ENCODE measurements at places on chromosomes 6 and 20. TPM values are rescaled to one million over a fixed set of nuclear protein-coding genes. Genes with fewer than 3 reads are reported as not detected.
A peak's percentile ranks its signal among the peaks of the same experiment; 100 is the strongest.

CD24 gene
- total RNA-seq, result 13.3 TPM

DNA sequence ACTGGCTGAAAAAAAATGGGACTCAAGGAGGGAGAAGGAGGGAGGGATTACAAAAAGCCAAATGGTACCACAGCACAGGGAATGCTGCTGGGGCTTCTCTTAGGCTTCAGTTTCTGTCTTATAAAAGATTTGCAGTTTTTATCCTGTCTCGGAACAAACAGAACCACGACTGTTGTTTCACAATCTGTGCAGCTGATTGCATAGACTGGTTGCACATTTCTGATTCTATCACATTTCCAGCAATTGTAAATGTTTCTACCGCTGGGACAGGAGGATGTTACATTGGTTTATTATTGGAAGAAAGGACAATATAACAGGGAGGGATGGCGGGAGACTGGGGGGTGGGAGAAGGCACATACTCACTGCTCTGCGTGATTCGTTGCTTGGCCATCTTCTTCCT is 73.5 kb upstream of the ARID1B start:
- H3K4me1 ChIP-seq, result no peaks in the 10 kb centered on the region
- no peak for DNase-seq
- H3K27ac ChIP-seq, result no peak overlapping the region
- H3K36me3 ChIP-seq, result no peaks in the 10 kb centered on the region

- no peak overlapping the region for H3K27ac ChIP-seq
- no peaks in the 10 kb centered on the region for H3K4me1 ChIP-seq
- no peaks in the 10 kb centered on the region for H3K27me3 ChIP-seq
- no peak overlapping the region for H3K4me3 ChIP-seq
- DNase-seq, result no peak
- H3K36me3 ChIP-seq, result no peaks in the 10 kb centered on the region
These were observed 67.5 kb downstream of the FARS2 start for GRCh38 chr6:5328800-5329199.

DNA sequence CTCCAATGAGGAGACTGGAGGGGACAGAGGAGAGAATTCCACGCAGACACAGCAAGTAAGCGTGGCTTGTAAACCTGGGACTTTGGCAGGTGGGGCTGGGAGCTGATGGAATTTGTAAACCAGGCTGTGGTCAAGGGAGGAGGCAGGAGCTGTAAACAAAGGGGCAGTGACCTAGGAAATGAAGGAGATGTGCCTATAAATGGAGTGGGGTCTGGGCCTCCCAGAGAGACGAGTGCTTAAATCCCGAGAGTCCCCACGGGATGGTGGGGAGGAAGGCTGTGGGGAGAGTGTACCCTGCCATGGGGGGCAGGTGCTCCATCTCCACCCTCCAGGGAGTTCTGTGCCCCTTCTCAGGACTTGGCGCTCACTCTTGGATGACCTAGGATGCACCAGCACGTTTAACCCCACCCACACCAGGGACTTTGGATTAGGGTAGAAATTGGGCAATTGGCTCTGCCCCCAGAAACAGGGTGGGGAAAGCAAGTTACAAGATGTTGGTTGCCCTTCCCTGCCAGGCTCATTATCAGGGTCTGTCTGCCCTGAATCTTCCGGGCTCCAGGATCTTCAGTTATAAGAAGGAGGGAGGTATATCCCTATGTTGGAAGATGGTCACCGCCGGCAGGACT is 4.0 kb upstream of the DHX16 start:
- H3K4me3 ChIP-seq, result no peak overlapping the region
- H3K4me1 ChIP-seq, result peaks cover 36% of the 10 kb centered on the region
- no peak overlapping the region for H3K27ac ChIP-seq

GRCh38 chr6:44951253-44951747 is 376.8 kb upstream of the RUNX2 start:
- no peaks in the 10 kb centered on the region for H3K27me3 ChIP-seq
- peaks cover 4% of the 10 kb centered on the region for H3K4me1 ChIP-seq
- no peaks in the 10 kb centered on the region for H3K36me3 ChIP-seq
- H3K4me3 ChIP-seq, result no peak overlapping the region

DNA sequence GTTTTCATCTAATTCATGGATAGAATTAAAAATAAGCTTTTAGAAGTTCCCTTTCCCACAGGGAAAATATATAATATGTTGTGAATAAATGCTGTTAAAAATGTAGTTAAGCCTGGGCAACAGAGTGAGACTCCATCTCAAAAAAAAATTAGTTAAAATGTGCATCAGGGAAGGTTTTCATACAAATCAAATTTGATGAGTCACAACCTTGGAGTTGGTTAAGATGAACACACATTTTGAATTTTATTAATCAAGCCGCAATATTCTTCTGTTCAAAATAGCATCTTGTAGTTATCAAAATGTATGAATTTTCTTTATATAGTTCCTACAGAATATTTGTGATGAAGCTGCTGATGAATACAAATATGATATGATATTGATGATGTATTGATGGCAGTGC is 30.9 kb upstream of the SERPINB9 start:
- H3K27ac ChIP-seq, result no peak overlapping the region
- H3K36me3 ChIP-seq, result no peaks in the 10 kb centered on the region
- DNase-seq, result no peak

NFS1 gene
- 13.2 TPM for total RNA-seq

GRCh38 chr6:164098857-164099267 is 684.3 kb downstream of the QKI start:
- H3K4me3 ChIP-seq, result no peak overlapping the region
- no peaks in the 10 kb centered on the region for H3K27me3 ChIP-seq
- DNase-seq, result no peak
- H3K4me1 ChIP-seq, result no peaks in the 10 kb centered on the region

DNA sequence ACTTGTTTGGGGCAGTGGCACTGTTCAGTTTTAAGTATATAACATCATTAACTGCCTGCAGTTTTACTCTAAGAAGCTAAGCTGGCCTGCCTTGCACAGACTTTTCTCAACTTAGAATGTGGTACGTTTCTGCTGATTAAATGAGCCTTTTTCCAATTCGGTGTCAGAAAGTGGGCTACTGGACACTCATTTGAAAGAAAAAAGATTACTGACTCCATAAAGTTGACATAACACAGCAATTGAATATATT is 2.1 kb downstream of the ZMYND8 start:
- peaks cover 79% of the 10 kb centered on the region for H3K4me1 ChIP-seq
- H3K27me3 ChIP-seq, result no peaks in the 10 kb centered on the region
- no peak for DNase-seq
- H3K27ac ChIP-seq, result peak overlapping the region; percentile 81
- peak overlapping the region; percentile 57 for H3K4me3 ChIP-seq

- no peaks in the 10 kb centered on the region for H3K4me1 ChIP-seq
- no peaks in the 10 kb centered on the region for H3K27me3 ChIP-seq
- no peak for DNase-seq
- H3K4me3 ChIP-seq, result no peak overlapping the region
- no peak overlapping the region for H3K27ac ChIP-seq
- H3K36me3 ChIP-seq, result no peaks in the 10 kb centered on the region
These were observed 78.6 kb downstream of the INSM1 start for GRCh38 chr20:20446425-20447015.

- DNase-seq, result no peak
- H3K4me3 ChIP-seq, result no peak overlapping the region
- no peaks in the 10 kb centered on the region for H3K4me1 ChIP-seq
- H3K27ac ChIP-seq, result no peak overlapping the region
- no peaks in the 10 kb centered on the region for H3K36me3 ChIP-seq
These were observed 10.3 kb downstream of the SLC22A3 start for GRCh38 chr6:160358225-160359119.

- H3K4me1 ChIP-seq, result peaks cover 24% of the 10 kb centered on the region
- H3K36me3 ChIP-seq, result no peaks in the 10 kb centered on the region
- no peaks in the 10 kb centered on the region for H3K27me3 ChIP-seq
- DNase-seq, result no peak
- H3K27ac ChIP-seq, result peak overlapping the region; percentile 75
These were observed 15.7 kb upstream of the CST7 start for GRCh38 chr20:24933266-24933908.

- H3K27me3 ChIP-seq, result no peaks in the 10 kb centered on the region
- H3K36me3 ChIP-seq, result no peaks in the 10 kb centered on the region
- no peak for DNase-seq
These were observed 21.7 kb upstream of the TGM2 start for GRCh38 chr20:38186788-38187221.

DNA sequence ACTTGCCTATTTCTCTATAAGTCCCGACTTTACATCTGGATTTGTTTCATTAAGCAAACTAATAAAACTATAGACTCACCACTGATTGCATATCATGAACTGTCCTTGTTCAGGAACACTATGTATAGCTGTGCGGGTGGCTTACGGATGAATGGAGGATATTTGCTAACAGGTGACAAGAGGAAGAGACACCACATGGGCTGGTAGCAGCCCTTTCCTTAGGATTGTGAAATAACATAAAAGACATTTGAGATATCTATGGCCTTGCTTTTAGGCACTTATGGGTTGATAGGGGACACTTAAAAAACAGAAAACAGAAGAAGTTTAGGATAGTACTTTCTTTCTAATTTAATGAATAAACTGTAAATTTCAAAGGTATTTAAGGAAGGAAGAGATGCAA is 5.0 kb upstream of the CAP2 start:
- no peak for DNase-seq
- no peak overlapping the region for H3K27ac ChIP-seq
- H3K4me3 ChIP-seq, result no peak overlapping the region
- no peaks in the 10 kb centered on the region for H3K4me1 ChIP-seq

SRMS gene
- 0.05 TPM for total RNA-seq

INSM1 gene
- total RNA-seq, result 4.4 TPM

DNA sequence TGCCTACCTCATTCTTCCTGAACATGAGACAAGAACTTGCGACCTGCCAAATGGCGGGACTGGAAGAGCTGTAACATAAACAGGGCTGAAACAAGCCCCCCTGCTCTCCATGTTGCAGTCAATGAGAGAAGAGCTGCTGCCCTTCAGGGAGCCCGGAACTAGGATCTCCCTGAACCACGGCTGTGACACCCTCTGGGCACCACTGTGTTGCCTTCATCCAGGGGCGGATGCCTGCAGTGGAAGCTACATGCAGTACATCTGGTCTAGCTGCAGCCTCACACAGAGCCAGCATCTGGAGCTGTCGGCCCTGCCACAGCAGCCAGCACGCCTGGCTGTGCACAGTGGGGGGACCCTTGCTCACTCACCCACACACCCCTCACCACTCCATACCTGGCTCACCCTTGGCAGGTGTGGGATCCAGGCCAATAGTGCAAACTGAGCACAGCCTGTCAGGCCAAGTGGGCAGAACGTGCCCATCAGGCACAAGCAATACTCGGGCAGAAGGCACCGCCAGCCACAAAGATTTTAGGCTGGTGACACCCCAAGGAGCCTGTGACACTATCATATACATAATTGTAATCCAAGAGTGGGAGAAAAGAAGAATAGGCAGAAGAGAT is 451.3 kb downstream of the HTR1B start:
- no peaks in the 10 kb centered on the region for H3K4me1 ChIP-seq
- no peaks in the 10 kb centered on the region for H3K27me3 ChIP-seq
- no peak overlapping the region for H3K4me3 ChIP-seq
- no peaks in the 10 kb centered on the region for H3K36me3 ChIP-seq

GRCh38 chr6:109794201-109794923 is 103.3 kb downstream of the FIG4 start:
- peaks cover 6% of the 10 kb centered on the region for H3K4me1 ChIP-seq
- no peaks in the 10 kb centered on the region for H3K27me3 ChIP-seq
- H3K27ac ChIP-seq, result no peak overlapping the region
- no peak overlapping the region for H3K4me3 ChIP-seq

- H3K27ac ChIP-seq, result no peak overlapping the region
- H3K27me3 ChIP-seq, result no peaks in the 10 kb centered on the region
- H3K36me3 ChIP-seq, result peaks cover 6% of the 10 kb centered on the region
- no peak for DNase-seq
These were observed 491.1 kb downstream of the UTRN start for GRCh38 chr6:144776031-144776819.

OPRL1 gene
- 1.4 TPM for total RNA-seq

DNA sequence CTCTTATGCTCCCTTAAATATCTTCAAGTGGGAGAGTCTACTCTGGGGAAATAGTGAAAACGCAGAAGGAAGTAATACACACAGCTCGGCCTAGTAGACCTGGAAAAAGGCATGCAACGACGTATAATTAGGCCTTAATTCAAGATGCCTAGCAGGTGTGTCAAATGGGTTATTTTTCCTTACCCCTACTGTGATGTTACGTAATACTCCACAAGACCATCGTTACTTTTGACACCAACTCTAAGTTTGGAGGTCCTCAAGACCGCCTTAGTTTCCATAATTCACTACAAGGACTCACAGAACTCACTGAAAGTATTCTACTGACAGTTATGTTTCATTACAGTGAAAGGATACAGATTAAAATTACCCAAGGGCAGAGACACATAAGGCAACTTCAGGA is 1024.3 kb upstream of the MAP3K7 start:
- H3K36me3 ChIP-seq, result no peaks in the 10 kb centered on the region
- H3K27ac ChIP-seq, result no peak overlapping the region
- no peaks in the 10 kb centered on the region for H3K4me1 ChIP-seq
- H3K27me3 ChIP-seq, result no peaks in the 10 kb centered on the region
- no peak for DNase-seq

DNA sequence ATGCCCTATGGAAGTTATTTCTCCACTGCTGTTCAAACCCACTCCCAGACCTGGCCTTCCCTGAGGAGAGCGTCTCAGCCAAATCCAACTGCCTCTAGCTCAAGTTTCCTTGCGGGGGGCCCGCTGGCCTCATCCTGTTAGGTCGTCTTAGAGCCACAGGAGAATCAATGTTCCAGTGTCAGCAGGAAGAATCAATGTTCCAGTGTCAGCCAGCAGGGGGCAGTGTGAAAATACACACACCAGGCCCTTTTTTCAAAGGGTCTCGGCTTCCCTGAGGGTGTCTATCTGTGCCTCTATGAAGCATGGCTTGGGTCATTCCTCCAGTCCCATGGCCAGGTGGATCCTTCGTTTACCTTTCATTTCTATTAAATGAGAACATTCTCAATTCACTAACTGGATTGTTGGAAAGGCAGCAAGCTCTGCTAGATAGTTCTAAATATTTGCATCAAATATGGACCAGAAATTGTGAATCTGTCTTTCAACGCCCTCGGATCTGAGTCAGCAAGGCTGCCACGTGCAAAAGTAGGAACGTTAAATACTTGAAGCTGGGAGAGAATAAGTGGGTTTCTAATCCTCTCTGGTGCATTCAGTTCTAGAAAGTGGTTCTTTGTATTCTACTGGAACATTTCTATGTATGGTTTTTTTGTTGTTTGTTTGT is 19.2 kb downstream of the PRND start:
- no peaks in the 10 kb centered on the region for H3K4me1 ChIP-seq
- H3K27ac ChIP-seq, result no peak overlapping the region
- peak; percentile 55 for DNase-seq
- H3K4me3 ChIP-seq, result no peak overlapping the region

DZANK1 gene
- 1.0 TPM for total RNA-seq

- no peaks in the 10 kb centered on the region for H3K27me3 ChIP-seq
- no peak overlapping the region for H3K4me3 ChIP-seq
- H3K4me1 ChIP-seq, result peaks cover 13% of the 10 kb centered on the region
- DNase-seq, result no peak
- no peak overlapping the region for H3K27ac ChIP-seq
These were observed 183.6 kb downstream of the CLIC5 start for GRCh38 chr6:45832063-45832462.

- H3K36me3 ChIP-seq, result no peaks in the 10 kb centered on the region
- DNase-seq, result no peak
- no peak overlapping the region for H3K27ac ChIP-seq
- no peaks in the 10 kb centered on the region for H3K27me3 ChIP-seq
These were observed 116.7 kb upstream of the SSTR4 start for GRCh38 chr20:22918286-22918983.

DACT2 gene
- 4.2 TPM for total RNA-seq

PPP1R3G gene
- 1.5 TPM for total RNA-seq

GRCh38 chr20:37921341-37921929 is 18.5 kb downstream of the VSTM2L start:
- no peaks in the 10 kb centered on the region for H3K36me3 ChIP-seq
- H3K27ac ChIP-seq, result no peak overlapping the region
- H3K4me1 ChIP-seq, result no peaks in the 10 kb centered on the region
- DNase-seq, result no peak
- no peak overlapping the region for H3K4me3 ChIP-seq
- H3K27me3 ChIP-seq, result peaks cover 8% of the 10 kb centered on the region

TREM2 gene
- 1.7 TPM for total RNA-seq
